ENCODE measurements at places on chromosomes 3 and 15. TPM values are rescaled to one million over a fixed set of nuclear protein-coding genes. Genes with fewer than 3 reads are reported as not detected.

DNA sequence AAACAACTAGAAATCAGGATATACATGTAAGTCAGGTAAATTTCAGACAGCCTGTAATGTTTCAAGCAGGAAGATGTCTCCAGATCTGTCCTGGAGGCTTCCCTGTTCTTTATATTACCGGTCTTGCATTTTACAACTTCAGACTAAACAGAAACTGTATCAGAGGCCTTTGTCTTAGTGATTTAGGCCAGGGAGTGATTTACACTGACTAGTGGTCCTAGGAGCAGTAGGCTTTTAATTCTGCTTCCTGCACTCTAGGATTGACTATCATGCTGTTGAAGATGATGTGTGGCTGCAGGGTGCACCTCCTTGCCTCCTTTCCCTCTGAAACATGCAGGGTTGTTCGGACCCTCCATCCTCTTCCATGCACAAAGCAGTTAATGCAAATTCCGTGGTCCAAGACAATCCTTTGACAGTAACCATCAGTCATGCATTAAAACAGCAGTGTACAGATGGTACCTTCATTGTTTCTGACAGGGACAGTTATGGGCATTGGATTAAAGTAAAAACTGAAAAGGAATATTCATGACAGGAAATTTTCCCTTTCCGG, 27.6 kb downstream of the CHRNA7 start:
- no peak overlapping the region for H3K27ac ChIP-seq
- no peak for DNase-seq
- H3K27me3 ChIP-seq, result no peaks in the 10 kb centered on the region

The PTPRG gene
- polyA plus RNA-seq, result not detected

DNA sequence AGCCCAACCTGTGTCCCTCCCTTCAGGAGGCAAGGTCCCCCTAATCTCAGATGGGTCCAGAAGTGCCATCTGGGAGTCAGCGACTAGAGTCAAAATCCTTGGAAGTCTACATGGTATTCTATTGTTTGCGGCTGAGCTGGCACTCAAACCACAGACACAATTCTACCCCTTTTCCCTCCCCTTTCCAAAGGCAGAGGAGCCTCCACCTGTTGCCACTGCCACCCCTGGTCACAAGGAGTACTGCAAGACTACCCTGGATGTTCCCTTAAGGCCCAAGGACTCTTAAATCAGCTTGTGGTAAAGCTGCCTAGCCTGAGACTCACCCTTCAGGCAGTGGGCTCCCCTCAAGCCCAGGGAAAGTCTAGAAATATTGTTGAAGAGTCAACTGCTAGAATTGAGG, 4.3 kb upstream of the OR5H6 start:
- H3K4me1 ChIP-seq, result no peaks in the 10 kb centered on the region
- H3K36me3 ChIP-seq, result no peaks in the 10 kb centered on the region
- no peak for DNase-seq
- H3K27ac ChIP-seq, result no peak overlapping the region
- H3K27me3 ChIP-seq, result no peaks in the 10 kb centered on the region

- DNase-seq, result no peak
- H3K27ac ChIP-seq, result no peak overlapping the region
- H3K36me3 ChIP-seq, result no peaks in the 10 kb centered on the region
- no peak overlapping the region for H3K4me3 ChIP-seq
Observed at GRCh38 chr15:98419173-98419780, 229.1 kb upstream of the IGF1R start.

GRCh38 chr15:31930967-31931366, 99.3 kb upstream of the CHRNA7 start:
- no peaks in the 10 kb centered on the region for H3K27me3 ChIP-seq
- no peaks in the 10 kb centered on the region for H3K36me3 ChIP-seq
- H3K27ac ChIP-seq, result no peak overlapping the region

The XCR1 gene
- polyA plus RNA-seq, result 0.05 TPM

The KCNAB1 gene
- not detected for polyA plus RNA-seq

DNA sequence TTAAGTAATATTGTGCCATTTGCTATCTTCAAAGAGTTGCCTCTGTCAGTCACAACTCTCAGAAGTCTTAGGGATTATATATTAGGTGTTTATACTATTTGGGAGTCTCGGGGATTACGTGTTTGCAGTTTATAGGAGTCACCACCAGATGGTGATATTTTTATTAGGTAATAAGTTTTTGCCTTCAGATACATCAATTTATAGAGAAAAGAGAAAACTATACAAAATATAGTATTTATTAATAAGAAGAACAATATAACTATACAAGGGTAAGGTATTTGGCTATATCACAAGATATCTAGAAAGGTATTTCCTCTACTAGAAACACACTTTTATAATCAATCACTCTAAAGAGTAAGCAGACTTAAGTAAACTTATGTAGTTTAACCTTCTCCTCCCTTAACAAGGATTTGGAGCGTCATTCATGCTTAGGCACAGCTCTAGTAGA, 10.7 kb upstream of the DHX36 start:
- H3K36me3 ChIP-seq, result no peaks in the 10 kb centered on the region
- DNase-seq, result peak; percentile 7
- H3K4me3 ChIP-seq, result no peak overlapping the region
- H3K27ac ChIP-seq, result no peak overlapping the region
- no peaks in the 10 kb centered on the region for H3K27me3 ChIP-seq

DNA sequence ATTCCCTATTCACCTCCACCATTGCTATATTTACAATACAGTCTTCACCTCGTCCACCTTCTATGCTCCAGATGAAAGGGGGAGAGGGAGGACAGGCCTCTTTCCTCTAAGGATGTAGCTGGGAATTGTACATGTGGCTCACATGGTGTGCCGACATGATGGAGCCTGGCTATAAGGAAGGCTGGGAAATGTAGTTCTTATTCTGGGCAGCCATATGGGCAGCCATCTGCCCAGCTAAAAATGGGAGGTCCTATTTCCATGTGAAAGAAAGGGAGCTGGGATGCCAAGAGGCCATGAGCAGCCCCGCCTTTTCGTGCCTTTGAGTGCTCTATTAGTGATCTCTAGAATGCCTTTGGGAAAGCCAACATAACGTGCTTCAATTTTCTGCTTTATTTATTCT, 27.1 kb upstream of the MGLL start:
- no peaks in the 10 kb centered on the region for H3K27me3 ChIP-seq
- H3K27ac ChIP-seq, result no peak overlapping the region
- no peaks in the 10 kb centered on the region for H3K36me3 ChIP-seq
- no peak for DNase-seq

DNA sequence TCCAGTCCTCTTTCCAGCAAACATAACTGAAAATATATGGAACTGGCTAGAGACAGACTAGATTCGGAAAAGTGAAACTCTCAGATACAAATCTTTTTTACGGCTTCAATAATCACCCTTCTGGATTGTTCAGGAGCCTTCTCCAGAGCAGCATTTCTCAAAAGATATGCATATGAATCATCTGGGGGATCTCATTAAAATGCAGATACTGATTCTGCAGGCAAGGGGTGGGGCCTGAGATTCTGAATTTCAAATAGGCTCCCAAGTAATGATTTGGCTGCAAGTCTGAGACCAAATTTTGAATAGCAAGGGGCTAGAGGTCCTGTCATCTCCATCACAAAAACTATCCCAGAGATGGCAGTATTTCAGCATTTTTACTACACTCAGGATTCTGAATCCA, 165.4 kb downstream of the CTNNB1 start:
- no peak overlapping the region for H3K4me3 ChIP-seq
- H3K4me1 ChIP-seq, result no peaks in the 10 kb centered on the region
- H3K27me3 ChIP-seq, result no peaks in the 10 kb centered on the region

The C3orf49 gene
- polyA plus RNA-seq, result not detected

DNA sequence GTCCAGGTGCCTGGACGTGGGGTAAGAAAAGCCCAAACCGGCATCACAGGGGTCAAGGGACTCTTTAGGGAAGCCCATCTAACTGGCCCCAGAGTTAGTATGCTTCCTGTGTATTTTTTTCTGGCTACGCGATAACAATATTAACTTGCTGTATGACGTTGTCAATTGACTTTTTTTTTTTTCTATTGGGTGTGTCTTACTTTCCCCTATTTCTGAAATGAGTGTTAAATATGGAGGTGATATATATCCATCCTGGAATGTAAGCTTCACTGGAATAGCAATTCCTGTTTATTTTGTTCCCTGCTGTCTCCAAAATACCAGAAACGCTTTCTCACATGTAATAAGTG, 598 bp upstream of the GMNC start:
- H3K36me3 ChIP-seq, result no peaks in the 10 kb centered on the region
- peak; percentile 4 for DNase-seq
- H3K27ac ChIP-seq, result no peak overlapping the region
- H3K4me1 ChIP-seq, result peaks cover 4% of the 10 kb centered on the region

The SLC28A1 gene
- not detected for polyA plus RNA-seq

GRCh38 chr3:80771085-80771484, 990.4 kb downstream of the GBE1 start:
- no peaks in the 10 kb centered on the region for H3K4me1 ChIP-seq
- H3K27me3 ChIP-seq, result no peaks in the 10 kb centered on the region
- DNase-seq, result no peak

GRCh38 chr3:186442162-186442561, 80.1 kb upstream of the DGKG start:
- H3K4me1 ChIP-seq, result no peaks in the 10 kb centered on the region
- H3K27ac ChIP-seq, result no peak overlapping the region
- H3K27me3 ChIP-seq, result no peaks in the 10 kb centered on the region
- no peak overlapping the region for H3K4me3 ChIP-seq
- DNase-seq, result no peak

GRCh38 chr15:38650936-38651327, 86.3 kb upstream of the RASGRP1 start:
- H3K27me3 ChIP-seq, result no peaks in the 10 kb centered on the region
- H3K36me3 ChIP-seq, result no peaks in the 10 kb centered on the region
- no peak for DNase-seq
- H3K27ac ChIP-seq, result no peak overlapping the region

DNA sequence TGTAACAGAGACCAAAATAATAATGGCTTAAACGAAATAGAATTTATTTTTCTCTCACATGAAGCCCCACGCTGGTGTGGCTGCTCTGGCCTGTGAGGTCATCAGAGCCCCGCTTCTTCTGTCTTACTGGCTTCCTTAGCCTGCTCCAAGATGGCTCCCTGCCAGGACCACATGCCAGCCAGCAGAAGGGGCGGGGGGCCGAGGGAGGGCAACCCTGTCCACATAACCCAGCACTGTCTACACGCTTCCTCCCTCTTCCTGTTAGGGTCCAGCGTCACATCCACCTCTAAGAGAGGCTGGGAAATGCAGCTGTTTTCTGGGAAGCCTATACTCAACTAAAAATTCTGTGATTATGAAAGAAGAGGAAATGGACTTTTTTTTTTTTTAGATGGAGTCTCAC, 107.9 kb upstream of the DLG1 start:
- no peaks in the 10 kb centered on the region for H3K36me3 ChIP-seq
- DNase-seq, result no peak
- no peaks in the 10 kb centered on the region for H3K27me3 ChIP-seq
- H3K4me3 ChIP-seq, result no peak overlapping the region

DNA sequence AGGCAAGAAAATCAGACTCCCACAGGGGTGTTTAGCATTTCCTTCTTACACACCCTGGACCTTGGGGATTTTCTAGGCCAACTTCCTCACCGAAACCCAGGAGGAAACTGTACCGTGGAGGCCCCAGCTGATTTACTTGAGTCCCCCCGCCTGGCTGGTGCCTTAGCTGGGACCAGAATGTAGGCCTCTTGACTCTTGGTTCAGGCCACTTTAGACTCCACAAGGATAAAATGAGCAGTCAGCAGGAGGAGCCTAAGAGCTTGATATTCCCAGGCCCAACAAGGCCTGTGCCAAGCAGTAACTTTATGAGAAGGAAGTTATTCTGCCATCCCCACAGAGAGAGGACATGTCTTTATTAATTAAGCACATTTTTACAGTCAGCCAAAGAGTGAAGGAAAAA, 4.6 kb upstream of the APBA2 start:
- peaks cover 8% of the 10 kb centered on the region for H3K27me3 ChIP-seq
- no peak for DNase-seq
- H3K4me1 ChIP-seq, result no peaks in the 10 kb centered on the region
- H3K36me3 ChIP-seq, result no peaks in the 10 kb centered on the region
- no peak overlapping the region for H3K27ac ChIP-seq

- DNase-seq, result no peak
- no peaks in the 10 kb centered on the region for H3K36me3 ChIP-seq
- H3K27ac ChIP-seq, result no peak overlapping the region
- H3K4me1 ChIP-seq, result peaks cover 5% of the 10 kb centered on the region
Observed at GRCh38 chr3:61564395-61565059, 3.2 kb downstream of the PTPRG start.

The CNTN6 gene
- not detected for polyA plus RNA-seq

The INKA1 gene
- polyA plus RNA-seq, result 1.3 TPM

DNA sequence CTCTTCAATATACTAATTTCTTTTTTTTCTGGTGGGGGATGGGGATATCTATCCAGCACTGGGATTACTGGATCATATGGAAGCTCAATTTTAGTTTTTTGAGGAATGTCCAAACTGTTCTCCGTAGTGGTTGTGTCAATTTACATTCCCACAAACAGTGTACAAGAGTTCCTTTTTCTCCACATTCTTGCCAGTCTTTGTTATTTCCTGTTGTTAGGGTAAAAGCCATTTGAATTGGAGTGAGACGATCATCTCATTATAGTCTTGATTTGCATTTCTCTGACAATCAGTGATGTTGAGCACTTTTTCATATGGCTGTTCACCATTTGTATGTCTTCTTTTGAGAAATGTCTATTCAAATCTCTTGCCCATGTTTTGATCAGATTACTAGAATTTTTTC, 12.8 kb upstream of the WDR49 start:
- H3K27me3 ChIP-seq, result no peaks in the 10 kb centered on the region
- no peak for DNase-seq
- no peak overlapping the region for H3K27ac ChIP-seq

DNA sequence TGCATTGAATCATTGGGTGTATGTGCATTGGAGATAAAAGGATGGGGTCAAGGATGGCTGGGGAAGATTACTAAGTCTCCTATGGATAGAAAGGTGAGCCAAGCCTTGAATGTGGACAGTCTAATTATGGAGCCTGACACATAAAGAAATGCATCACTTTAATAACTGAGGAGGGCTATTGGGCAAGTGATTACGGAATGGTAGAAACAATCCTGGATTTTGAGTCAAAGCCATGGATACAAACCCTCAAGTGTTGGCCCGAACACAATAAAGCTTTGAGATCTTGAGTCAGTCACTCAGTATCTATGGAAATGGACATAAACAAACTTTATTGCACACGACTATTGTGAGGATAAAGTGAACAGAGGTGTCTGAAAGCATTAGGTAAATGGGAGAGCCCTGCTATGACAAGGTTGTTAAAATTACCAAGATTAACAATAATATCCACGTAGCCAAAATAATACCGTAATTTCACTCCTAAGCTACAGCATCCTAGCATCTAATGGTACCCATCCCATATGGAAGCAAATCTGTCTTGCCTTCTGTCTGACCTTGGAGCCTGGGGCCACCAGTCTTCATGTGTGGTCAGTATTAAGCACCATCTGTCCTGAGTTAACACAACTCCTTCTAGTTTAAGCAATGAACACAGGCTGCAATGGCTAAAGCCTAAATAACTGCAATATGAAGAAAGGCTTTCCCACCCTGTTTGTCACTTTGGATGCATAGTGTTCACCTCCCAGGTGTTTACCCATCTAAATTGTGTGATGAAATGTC, 136.9 kb upstream of the PRICKLE2 start:
- no peak overlapping the region for H3K27ac ChIP-seq
- no peaks in the 10 kb centered on the region for H3K36me3 ChIP-seq
- H3K27me3 ChIP-seq, result no peaks in the 10 kb centered on the region
- no peak for DNase-seq
